Gastrocnemius medialis (tissue), 4 donors: ENCODE measurements at places on chromosomes 7 and 10.

- no peak for DNase-seq
Measured at GRCh38 chr10:124385627-124386185, 33.0 kb downstream of the OAT start.

- DNase-seq: no peak
Measured at GRCh38 chr7:1401011-1401410, 58.3 kb downstream of the MICALL2 start.

- no peak for DNase-seq
Measured at GRCh38 chr7:17492437-17492836, 194.0 kb downstream of the AHR start.

- peak; percentile 21 for DNase-seq
Measured at GRCh38 chr7:25894902-25895791, 256.9 kb upstream of the NFE2L3 start.
